Activated T-cell treated with anti-CD3 and anti-CD28 coated beads, Interleukin-2, amount 50 U/mL, for 48 hours (primary cell): ENCODE measurements at places on chromosomes 13 and 19.

GRCh38 chr13:109818886-109819285 is 32.5 kb upstream of the IRS2 start:
- DNase-seq, result no peak

- DNase-seq, result no peak
These were observed 463.5 kb downstream of the GPC6 start for GRCh38 chr13:93690139-93690538.

GRCh38 chr19:2362046-2362969 is 2.2 kb downstream of the TMPRSS9 start:
- no peak for DNase-seq

GRCh38 chr13:43159026-43159461 is 135.7 kb downstream of the DNAJC15 start:
- DNase-seq, result no peak

DNA sequence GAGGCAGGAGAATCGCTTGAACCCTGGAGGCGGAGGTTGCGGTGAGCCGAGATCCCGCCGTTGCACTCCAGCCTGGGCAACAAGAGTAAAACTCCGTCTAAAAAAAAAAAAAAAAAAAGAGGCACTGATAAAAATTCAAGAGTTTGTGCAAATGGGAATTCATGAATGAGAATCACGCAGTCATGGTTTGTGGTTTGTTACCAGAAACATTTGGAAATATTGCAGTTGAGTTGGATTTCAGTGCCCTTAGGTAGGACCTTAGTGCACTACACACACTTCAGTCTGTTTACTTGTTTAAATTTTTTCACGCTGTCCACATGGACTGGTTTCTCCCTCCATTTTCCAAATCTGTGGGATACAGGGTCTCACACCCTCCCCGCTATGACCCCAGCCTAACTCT is 28.4 kb downstream of the ZNF844 start:
- DNase-seq, result no peak

DNA sequence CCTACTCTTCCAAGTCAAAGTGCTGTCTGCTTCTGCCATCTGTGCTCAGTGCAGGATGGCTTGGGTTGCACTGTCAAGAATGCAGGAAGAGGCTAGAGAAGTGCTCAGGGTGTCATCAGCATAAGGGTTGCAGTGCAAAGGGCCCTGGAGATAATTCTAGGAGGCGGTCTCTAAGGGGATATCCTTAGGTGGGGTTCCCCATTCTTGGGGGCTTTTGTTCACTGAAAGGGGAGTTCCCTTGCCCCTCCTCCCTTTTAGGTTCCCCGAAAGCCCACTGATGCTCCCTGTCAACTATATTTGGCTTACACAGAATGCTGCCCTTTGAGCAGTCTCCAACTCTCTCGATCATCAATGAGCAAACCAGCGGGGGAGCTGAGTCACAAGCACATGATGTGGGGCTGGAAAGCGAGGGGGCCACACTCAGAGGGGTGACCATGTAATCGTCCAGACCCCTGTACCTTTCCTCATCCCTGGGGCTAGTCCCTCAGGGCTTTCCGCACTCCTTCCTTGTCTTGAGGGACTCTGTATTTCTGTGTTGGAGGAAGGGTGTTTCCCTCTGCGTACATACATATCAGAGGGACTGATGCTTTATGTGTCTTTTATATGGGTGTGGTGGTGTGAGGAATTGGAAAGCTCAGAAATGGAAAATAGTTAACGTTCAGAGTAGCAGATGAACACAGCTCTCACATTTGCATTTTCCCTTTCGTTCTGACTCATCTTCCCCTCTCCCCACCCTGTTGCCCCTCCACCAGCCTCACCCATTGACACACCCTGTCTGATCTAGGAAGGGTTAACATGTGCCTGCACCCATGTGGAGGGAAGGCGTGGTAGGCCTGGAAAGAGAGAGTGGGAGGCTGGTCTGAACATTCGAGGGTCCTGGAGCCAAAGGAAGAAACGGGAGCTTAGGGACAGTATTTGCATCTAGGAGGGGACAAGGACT is 6.7 kb downstream of the ZBTB32 start:
- DNase-seq, result peak; percentile 89

DNA sequence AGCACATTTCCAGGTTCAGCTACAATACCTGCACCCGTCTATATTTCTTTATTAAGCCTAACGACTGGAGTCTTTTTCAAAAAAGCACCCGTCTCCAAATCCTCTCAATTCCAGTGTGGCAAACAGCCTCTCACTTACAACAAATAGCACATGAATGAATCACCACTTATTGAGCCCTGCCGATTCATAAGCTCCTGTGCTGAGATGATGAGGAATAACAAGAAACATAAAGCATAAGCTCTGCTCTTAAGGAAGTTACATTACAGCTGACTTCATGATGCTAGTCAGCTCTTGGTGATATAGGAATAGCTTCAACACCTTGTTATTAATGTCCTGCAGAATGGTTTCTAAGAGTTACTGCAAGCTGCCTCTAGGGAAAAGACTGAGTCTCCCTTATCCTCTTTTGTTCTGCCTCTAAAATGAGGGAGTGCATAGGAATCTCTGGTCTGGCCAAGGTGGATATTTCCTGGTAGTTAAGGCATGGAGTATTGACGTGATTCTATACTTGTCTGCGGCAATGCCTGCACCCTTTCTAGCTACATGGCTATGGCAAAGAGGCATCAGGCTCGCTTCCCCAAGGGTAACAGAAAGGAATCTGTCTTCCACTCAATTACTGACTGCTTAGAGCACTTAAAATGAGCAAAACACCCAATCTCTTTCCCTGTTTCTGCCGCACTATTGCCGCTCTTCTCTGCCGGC is 195.7 kb downstream of the KLF12 start:
- no peak for DNase-seq

- DNase-seq, result no peak
These were observed 1.7 kb downstream of the DMAC2 start for GRCh38 chr19:41437944-41438574.

DNA sequence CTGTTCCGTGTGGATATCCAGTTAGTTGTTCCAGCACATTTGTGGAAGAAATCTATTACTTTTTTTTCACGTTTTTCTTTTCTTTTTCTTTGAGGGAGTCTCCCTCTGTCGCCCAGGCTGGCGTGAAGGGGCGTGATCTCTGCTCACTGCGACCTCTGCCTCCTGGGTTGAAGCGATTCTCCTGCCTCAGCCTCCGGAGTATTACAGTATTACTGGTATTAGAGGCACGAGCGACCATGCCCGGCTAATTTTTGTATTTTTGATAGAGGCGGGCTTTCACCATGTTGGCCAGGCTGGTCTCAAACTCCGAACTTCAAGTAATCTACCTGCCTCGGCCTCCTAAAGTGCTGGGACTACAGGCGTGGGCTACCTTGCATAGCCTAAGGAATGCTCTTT is 43.6 kb downstream of the ZNF611 start:
- no peak for DNase-seq

GRCh38 chr19:9075064-9075949 is 11.6 kb upstream of the OR1M1 start:
- DNase-seq, result no peak

DNA sequence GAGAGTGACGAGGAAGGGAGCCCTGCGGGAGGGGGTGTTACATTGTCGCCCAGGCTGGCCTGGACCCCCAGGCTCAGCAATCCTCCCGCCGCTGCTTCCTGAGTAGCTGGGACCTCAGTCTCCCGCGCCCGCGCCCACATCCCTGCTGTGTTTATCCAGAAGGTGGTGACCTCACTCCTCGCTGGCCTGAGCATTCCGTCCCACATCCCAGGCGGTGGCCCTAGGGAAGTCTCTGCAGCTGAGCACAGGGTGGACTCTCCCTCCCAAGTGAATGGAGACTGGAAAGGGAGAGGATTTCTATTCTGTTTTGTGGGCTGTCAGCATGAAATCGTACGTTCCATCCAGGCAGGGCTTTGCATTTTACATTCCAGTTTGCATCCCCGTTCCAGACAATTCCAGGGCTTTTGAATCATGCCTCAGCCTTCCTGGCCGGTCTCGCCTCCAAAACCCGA is 401 bp upstream of the ZNF765 start:
- DNase-seq, result no peak

GRCh38 chr13:50721672-50721992 is 121.9 kb downstream of the DLEU7 start:
- DNase-seq, result no peak

DNA sequence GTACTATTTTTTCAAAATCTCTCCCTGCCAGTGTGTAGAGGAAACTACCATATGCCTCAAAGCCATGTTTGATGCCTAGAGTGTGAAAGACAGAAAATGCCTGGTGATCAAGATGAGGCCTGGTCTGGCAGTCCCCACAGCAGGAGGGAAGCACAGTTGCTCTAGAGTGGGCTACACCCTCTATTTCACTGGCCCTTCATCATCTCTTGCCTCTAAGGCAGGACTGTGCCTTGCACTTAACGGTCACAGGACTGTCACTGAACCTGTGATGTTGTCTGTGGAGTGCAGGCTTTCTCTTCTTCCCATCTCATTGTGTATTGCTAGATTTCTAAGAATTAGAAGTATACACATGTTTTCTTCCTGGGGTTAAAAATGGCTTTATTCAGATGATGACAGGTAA is 16.3 kb downstream of the POLR1D start:
- DNase-seq, result no peak

DNA sequence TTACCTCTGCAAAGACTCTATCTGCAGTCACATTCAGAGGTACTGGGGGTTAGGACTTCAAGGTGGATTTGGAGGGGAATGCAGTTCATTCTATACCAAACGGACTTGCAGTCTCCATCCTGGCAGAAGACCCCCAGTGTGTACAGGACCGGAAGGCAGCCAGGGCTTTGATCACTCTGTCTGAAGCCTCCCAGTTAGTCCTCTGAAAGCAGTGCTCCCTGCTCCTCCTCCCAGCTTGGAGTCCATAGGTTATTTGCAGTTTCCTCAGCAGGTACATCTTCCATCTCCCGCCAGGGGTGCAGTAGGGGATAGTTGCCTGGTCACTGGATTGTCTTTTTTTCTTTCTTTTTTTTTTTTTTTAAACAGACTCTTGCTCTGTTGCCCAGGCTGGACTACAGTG is 78.8 kb upstream of the KCTD15 start:
- DNase-seq, result no peak

DNA sequence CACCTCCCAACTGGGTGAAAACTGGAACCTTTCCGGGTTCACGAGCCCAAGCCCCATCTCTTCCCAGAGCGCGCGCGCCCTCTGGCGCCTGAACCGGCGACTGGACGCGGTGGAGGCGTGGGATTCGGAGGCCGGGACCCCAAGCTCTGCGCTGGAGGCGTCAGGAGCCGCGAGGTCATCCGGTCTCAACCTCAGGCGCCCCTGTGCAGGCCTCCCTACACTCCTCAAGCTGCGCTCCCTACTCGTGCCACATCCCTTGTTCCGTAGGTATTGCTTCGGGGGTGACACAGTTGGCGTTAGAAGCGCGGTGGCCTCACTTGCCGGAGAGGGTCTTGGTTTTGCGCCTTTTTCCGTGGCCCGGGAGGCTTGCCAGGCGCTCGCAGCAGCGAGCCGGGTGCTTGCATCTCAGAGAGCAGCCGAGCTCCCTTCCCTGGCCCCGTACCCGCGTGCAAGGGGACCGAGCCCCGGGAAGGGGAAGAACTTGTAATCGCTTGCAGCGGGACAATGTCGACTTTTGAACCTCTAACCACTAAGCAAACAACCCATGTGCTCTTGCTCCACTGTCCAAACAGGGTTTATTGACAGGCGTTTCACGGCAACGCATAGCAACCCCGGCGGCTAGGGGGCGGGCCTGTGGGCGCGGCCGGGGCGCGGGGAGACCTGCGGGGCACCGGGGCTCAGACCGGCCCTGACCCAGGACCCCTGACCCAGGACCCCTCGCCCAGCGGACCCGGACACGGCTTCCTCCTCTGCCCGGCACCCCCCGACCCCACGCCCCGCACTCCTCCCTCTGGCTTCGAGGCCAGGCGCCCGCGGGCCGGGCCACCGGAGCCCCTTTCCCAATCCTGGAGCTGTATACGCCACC is 8.5 kb downstream of the CDX2 start:
- DNase-seq, result peak; percentile 65

DNA sequence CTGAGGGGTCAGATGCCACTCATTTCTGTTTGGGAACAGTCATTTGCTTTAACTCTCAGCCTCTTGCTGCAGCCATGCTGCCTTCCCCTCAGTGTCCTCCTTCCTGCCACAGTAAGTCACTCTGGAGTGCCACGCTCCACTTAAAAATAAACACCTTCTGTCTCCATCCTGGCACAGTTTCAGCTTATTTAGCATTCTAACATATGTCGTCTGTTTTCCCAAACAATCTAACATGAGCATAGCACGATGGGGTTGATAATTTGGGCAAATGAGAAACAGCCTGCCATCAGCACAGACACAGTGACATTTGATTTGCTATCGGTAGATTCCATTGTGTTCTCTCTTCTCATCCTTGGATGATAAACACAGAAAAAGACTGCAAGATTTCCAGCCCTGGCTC is 768.6 kb downstream of the UQCRFS1 start:
- DNase-seq, result no peak

DNA sequence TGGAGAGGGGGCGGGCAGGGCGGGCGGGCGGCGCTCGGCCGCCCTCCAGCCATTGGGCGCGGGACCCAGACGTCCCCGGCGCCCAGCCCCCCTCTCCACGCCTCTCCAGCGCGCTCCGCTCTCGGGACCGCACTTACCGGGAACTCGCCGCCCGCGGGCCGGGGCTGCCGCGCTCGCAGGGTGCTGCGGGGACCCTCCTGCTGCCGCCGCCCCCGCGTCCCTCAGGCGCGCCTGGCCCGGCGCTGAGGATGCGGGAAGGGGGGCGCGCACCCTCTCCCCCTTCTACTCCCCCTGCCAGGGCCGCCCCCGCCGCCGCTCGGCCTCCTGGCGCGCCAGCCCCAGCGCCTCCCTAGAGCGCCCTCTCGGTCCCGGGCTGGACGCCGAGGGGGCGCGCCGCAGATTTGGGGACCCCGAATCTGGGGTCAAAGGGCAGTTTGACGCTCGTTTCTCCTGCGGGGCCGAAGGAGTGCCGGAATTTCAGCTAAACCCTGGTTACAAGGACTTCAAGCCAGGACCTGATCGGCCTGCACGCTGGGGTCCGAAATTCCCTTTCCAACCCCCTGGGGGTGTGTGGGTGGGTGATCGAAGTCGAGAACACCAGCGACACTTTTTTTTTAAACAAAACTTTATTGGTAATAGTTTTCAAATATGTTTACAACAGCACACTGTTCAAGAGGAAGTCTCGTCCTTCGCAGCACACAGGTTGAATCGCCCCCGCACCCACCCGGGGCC is 696 bp upstream of the SAMD1 start:
- DNase-seq, result peak; percentile 87

GRCh38 chr19:37928527-37929286 is 21.7 kb downstream of the SIPA1L3 start:
- no peak for DNase-seq

GRCh38 chr19:5022066-5022860 is 53.4 kb downstream of the KDM4B start:
- DNase-seq, result no peak

DNA sequence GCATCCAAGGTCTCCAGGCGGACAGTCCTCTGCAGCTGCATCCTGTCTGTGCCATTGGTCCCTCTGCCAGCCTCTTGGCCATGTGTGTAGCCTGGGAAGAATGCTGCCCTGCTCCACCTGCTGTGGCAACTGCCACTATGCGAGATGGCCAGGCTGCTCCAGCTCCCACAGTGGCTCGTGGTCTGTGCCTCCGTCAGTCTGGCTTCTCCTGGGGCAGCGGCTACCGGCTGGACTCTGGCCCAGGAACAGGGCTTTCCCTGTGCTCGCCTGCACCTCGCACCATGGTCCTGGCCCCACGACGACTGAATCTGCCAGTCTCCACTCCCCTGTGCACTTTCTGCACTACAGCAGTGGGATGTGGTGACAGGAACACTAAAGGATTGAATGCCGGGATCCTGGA is 26.7 kb upstream of the FFAR2 start:
- DNase-seq, result no peak

GRCh38 chr13:44045180-44045562 is 165.5 kb downstream of the LACC1 start:
- no peak for DNase-seq
